ENCODE measurements at places on chromosomes 3 and 15. TPM values are rescaled to one million over a fixed set of nuclear protein-coding genes. Genes with fewer than 3 reads are reported as not detected.
A peak's percentile ranks its signal among the peaks of the same experiment; 100 is the strongest.

DNA sequence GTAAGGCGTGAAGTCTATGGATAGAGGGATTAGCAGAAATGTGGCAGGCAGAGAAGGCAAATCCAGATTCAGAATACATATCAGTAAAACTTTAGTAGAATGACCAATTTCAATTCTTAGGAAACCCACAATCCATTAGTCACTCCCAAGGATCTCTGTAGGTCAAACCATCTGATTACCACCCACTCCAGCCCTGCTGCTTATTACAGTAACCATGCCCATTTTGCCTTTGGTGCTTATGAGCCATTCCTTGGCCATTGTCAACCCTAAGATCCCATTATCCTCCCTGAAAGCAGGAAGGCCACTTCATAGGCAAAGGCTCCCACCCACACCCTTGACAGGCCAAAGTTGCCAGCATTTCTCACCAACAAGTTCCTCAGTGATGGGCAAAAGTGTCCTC, 5.1 kb upstream of the KLHL40 start:
- DNase-seq = no peak

DNA sequence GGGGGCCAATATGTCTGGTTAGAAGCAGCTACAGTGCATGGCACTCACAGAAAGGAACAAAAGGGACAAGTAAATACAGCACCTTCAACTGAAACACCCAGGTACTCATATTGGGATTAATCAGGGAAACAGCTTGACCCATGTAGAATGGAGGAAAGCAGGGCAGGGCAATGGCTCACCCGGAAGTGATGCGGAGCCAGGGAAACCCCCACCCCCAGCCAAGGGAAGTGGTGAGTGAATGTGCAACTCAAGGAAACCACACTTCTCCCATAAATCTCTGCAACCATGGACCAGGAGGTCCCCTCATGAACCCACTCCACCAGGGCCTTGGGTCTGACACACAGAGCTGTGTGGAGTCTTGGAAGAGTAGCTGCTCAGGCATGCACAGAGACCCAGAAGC, 117.1 kb downstream of the MTHFS start:
- no peak for DNase-seq

GRCh38 chr15:70589221-70589620, 174.1 kb downstream of the UACA start:
- no peak for DNase-seq

- no peak for DNase-seq
These were observed 8.2 kb downstream of the TPM1 start for GRCh38 chr15:63050731-63051155.

DNA sequence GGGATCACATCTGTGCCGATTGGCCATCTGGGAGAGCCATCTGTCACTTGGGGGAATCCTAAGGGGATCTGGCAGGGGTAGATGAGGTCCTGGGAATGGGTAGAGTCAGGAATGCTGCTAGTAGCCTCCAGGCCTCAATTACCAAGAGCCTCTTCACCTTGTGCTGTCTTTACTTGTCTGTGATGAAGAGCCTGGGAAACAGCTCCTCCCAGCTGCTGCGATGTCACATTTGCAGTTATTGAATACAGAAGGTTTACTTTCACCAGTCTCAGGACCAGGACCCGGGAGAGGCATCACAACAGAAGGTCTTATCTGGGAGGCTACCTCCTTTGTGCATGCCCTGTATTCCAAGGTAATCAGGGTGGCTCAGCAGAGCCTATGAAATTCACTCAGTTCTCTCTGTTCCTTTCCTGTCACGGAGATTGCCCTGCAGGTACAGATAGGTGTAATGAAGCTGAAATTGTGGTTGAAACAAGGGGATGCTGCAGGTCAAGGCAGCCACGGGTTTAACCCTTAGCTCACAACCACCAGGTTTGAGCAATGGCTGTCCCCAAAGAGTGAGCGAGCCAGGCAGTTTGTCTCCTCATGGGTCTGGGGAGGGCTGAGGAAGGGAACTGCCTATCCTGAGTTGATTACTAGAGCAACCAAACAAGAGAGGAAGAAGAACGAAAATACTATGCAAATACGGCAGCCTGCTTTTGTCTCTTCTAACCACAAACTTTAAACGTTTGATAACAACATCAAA, 298.9 kb upstream of the RORA start:
- no peak for DNase-seq

Gene RTP3
- total RNA-seq = not detected

Gene FYCO1
- 64.4 TPM for total RNA-seq

Gene RETNLB
- not detected for total RNA-seq

DNA sequence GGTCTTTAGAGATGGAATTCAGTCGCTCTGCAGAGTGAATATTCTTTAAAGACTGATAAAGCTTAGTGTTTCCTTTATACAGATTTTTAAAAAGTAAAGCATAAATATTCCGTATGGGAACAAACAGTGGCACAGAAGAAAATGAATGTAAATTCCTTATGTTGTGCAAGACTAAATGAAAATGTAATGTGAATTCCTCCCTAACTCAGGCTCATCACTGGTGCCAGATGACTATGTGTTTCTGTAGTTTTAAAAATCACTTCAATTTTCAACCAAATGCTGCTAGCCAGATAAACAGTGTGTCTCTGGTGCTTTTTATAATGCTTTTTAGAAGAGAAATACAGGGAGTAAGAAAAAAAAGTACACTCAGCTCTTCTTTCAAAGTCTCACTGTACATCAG, 154.8 kb upstream of the SNTN start:
- no peak for DNase-seq

- DNase-seq = peak; percentile 60
These were observed 13.3 kb downstream of the ITGA11 start for GRCh38 chr15:68418611-68419161.

Measured in left cardiac atrium (tissue), 4 donors.